ENCODE measurements at places on chromosomes 7 and 10.

GRCh38 chr10:126842836-126843235, 62.4 kb upstream of the DOCK1 start:
- no peak for DNase-seq

- DNase-seq = no peak
These were observed 260.1 kb upstream of the LRRN3 start for GRCh38 chr7:110830778-110831177.

- DNase-seq = no peak
These were observed 90.0 kb downstream of the CCDC71L start for GRCh38 chr7:106570948-106571418.

DNA sequence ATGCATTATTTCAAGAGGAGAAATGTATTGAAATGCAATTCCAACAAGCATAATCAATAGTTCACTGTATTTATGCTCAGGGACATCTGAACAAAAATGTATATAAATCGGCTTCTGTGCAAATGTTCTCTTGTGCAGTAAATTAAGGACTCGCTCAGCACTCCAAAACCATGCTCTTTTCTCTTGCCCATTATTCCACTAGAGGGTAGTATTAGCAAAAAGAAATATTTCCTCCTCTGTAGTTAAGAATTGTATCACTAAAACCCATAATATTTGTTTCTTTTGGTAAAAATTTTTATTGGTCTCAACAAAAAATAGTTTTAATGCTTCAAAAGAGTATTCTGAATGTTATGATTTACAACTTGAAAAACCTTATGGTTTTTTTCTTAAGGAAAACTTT, 803.1 kb downstream of the PCDH15 start:
- DNase-seq = no peak

All from Panc1 (cell line).